HTR-8/SVneo (cell line): ENCODE measurements at places on chromosomes 12 and 14.

DNA sequence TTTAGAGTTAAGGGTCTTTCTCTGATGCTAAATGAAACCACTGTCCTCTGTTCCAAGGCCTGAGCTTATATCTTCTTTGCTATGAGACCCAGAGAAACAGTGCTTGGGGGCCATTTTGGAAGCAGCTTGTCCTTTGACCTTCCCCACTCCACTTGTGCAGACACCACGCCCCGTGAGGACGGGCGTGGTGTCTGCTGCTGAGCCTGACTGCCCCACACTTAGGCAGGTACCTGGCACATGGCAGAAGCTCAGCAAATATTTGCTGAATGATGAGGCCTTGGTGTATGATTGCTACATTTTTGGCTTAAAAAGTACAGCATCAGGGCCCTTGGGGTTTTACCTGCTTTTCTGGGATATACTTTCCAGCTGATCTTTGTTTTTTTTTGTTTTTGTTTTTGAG lies 69.9 kb downstream of the RASSF3 start:
- DNase-seq: no peak

DNA sequence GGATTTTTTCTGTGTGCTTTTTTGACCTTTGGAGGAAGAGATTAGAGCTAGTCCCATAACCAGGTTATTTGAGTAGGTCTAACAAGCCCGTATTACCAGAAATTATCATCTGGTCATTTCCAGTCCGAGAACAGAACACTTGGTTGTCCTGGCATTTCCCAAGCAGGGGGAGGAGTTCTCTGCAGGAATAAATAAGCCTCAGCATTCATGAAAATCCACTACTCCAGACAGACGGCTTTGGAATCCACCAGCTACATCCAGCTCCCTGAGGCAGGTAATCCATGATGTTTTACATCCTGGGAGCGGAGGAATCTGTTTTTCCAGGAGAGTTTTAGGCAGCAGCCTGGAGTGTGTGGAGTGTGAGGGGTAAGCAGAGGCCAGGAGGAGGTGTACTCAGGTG lies at the start of gene SERPINA3:
TSS of gene SERPINA3 (plus strand) at position 218 of the 400 bp plus-strand sequence. CDS start 2,051 bp downstream, outside the sequence.
- no peak for DNase-seq

- no peak for DNase-seq
These were observed 827.8 kb downstream of the DIO2 start for GRCh38 chr14:79383475-79383874.

GRCh38 chr12:4202918-4203317 lies 70.6 kb upstream of the CCND2 start:
- DNase-seq: no peak

DNA sequence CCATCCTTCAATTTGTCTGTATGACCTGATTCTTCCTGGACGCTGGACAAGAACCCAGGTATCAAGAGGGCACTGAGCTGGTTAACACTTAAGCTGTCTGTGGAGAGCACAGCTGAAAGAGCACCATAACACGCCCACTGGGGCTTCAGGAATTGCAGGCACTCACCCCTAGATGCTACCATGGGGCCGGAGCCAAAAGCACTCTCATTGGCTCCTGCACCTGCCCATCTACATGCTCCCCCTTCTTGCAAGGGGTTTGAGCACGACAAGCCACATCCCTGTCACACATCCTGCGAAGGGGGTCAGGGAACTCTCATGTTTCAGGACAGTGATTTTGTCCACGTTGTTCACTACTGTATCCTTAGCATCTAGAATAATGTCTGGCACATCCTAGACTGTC lies 35.1 kb upstream of the TBC1D15 start:
- DNase-seq: no peak

DNA sequence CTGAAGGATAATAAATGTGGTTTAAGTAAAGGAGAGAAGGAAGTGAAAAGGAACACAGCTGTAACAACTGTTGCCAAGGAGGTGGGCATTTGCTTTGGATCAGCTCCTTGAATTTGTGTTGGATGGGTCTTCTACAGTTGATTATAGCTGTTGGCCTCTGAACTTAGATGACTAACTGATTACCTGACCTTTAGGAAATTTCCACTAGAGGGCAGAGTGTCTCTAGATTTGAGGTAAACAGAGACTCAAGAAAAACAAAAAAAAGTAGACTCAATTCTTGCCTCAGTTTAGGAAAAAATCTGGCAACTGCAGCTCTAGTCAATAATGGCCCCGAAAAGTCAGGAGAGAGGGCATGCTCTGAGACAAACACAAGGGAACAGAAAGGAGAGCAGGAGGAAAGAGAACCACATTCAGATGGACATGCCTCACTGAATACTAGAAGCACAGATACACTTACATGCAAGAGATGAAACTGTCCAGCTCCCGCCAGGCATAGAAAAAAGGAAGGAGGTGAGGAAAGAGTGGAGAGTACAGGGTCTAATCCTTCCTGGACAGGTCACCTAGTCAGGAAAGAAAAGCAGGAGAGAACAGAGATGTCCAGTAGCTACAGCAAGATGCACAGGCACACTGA lies 20.6 kb downstream of the COX14 start:
- DNase-seq: peak; percentile 25

DNA sequence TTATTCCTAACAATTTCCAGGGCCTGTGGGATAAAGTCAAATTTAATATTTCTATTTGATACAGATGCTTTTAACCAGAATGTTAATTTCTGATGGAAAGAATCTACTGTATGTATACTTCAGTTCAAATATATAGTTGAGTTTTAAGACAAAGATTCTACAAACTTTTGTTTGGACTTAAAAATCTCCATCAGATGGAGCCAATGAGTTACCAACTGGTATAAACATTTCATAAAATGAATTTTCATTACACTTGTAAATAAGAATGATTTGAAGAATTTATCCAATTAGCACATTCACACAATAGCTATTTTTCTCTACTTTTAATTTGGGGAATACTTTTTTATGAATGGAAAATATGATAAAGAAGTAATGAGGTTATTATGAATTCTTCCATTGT lies 425.2 kb upstream of the MIS18BP1 start:
- DNase-seq: no peak

DNA sequence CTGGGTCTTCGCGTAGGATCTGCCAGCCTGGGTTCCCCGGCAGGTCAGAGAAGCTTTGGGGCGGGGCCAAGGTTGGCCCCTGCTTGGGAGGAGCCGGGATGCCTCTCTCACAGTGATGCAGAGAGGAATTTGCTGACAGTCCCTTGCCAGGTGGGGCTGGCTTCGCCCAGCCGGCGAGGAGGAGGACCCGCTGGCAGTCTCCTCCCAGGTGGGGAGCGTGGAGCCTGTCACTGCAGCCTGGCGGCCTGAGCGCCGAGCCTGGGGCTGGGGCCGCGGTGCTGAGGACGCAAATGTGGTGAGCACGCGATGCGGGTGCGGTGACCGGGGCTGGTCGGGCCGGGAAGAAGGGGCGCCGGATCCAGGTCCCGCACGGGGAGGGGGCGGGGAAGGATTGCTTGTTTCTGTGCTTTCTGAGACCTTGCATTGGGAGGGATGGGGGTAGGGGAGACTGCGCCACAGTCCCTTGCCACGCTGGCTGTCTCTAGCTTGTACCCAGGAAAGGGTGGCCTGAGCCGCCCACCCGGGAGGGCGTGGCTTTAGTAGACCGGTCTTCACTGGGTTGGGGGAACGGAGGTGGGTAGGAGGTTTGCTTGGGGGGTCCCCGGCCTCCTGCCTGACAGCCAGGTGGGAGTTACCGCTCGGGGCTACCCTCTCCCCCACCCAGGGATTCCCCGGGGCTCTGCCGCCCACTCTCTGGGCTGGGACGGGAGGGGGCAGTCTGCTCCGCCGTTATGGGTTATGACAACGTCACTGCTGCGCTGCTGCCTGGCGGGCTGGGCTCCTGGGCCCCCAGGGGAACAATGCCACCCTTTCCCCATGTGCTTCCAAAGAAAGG lies at the start of gene TMEM63C:
TSS of gene TMEM63C (plus strand) at position 196 of the 835 bp plus-strand sequence. CDS start 37,016 bp downstream, outside the sequence.
- peak; percentile 98 for DNase-seq

GRCh38 chr12:112740387-112740934 lies 51.1 kb upstream of the RPH3A start:
- DNase-seq: no peak

GRCh38 chr14:70807898-70808415 lies 1.4 kb downstream of the MAP3K9 start:
- peak; percentile 80 for DNase-seq

DNA sequence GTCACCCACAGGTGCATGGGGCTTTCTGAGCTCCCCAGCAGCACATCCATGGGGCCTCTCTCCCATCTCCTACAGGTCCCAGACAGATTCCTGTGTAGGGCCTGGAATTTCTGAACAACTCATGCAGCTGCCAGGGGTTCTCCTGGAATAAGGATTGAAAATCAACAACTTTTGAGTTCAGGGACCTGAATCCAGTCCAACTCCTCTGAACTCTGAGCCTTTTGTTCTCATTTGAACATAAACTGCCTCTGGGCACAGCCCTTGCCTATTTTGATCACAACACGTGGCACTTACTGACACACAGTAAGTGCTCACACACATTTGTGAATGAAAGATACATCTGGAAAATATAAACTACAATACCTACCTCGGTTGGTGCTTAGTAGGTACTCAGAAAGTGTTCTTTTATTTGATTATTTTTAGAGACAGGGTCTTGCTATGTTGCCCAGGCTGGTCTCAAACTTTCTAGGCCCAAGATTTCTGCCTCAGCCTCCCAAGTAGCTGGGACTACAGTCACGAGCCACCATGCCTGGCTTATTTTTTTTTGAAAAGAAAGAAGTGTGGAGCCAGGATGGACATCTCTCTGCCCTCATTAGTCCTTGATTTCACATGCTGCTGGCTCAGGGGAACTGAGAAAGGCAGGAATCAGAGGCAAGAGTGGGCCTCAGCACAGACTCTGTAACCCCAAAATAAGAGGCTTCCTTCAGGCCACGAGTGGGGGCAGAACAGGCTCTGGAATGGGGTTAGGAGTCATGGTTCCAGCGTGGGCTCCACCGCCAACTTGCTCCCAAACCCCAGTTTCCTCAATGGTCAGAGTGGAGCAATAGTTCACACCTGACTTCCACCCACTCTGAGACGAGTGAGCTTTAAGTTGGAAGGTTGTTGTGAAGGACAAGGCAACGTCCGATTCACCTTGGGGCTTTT lies 27.0 kb downstream of the SYNE3 start:
- no peak for DNase-seq

GRCh38 chr14:60647837-60648248 lies 1.4 kb downstream of the SIX1 start:
- DNase-seq: no peak

DNA sequence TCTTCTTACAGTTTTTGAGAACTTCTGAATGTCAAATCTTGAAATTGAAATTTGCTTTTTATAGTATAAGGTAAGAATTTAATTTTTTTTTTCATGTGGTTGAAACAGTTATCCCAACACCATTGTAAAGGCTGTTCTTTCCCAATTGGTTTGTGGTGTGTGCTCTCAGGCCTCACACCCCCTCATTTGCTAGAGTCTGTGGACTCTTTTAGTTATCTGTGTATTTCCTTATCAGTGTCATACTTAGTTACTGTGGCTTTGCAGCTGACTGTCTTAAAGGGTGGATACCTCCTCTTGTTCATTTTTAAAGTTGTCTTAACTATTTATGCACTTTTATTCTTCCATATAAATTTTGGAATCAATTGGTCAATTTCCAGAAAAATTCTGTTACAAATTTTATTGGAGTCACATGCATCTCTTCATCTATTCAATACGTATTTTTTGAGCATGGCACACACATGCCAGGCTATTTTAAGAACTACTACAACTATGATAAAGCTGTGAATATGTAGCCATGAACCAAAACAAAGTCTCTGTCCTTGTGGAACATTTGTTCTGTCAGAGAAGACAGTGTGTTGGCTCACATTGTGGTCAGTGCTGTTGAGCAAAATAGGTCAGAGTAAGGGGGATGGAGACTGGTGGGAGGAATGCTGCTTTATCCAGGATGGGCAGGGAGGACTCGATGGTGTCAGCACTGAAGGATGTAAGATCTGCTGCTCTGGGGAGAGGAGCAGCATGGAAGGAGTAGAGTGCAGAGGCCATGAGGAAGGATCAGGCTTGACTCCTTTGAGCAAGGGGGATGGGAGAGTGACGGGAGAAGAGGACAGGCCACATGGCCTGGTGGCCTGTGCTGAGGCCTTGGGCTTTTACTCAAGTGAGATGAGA lies 24.1 kb downstream of the FGF23 start:
- DNase-seq: no peak

DNA sequence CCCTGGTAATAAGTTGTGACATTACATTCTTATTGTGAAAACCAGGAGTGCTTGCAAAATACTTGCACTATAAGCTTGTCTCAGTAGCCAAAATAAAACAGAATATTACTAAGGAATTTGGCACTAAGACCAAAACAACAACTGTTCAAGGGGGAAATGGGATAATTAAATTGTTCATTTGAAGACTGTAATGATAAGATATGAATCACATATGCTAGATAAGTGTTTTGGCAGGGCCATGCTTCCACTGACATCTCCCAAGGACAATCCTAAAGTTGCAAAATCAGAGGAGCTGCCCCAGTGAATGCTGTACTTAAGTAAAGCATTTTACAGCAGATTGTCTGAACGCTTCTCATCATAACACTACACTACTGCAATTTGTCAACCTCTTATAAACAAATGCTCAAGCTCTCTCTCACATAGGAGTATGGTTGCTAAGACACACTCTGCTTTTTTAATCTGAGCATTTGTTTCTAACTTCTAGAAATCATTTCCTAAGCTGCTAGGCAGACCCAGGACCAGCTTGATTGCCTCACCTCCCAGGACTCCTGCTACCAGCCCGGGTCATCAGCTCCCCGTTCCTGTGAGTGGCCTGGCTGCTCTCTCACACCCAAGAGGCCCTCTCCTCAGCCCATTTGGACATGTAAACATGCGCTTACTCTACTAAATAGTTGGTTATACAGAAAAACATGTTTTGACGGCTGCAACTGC lies 191.5 kb downstream of the PAX9 start:
- no peak for DNase-seq

DNA sequence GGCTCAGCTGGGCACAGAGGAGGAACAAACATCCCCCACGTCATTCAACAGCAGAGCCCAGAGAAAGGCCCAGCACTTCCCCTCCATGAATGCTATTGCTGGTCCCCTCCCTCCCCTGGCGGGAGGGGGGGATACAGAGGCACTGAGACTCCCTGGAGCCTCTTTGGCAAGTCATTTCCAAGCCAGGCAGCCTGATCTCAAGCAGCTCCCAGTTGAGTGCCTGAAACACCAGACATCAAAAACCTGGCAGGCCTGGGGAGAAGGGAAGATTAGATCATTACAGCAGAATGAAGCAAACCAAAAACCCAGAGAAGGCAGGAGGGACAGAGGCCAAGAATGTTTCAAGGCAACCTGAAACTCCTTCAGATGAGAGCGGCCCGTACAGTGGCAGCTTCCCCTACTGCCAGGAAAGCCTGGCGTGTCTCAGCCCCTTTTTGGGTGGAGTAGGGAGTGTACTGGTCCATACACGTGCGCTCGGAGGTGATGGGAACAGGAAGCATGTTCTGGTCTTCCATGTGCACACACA lies 92.1 kb downstream of the LRRC74A start:
- DNase-seq: peak; percentile 70
